ENCODE measurements at places on chromosomes 13 and 19. TPM values are rescaled to one million over a fixed set of nuclear protein-coding genes. Genes with fewer than 3 reads are reported as not detected.
A peak's percentile ranks its signal among the peaks of the same experiment; 100 is the strongest.

DNA sequence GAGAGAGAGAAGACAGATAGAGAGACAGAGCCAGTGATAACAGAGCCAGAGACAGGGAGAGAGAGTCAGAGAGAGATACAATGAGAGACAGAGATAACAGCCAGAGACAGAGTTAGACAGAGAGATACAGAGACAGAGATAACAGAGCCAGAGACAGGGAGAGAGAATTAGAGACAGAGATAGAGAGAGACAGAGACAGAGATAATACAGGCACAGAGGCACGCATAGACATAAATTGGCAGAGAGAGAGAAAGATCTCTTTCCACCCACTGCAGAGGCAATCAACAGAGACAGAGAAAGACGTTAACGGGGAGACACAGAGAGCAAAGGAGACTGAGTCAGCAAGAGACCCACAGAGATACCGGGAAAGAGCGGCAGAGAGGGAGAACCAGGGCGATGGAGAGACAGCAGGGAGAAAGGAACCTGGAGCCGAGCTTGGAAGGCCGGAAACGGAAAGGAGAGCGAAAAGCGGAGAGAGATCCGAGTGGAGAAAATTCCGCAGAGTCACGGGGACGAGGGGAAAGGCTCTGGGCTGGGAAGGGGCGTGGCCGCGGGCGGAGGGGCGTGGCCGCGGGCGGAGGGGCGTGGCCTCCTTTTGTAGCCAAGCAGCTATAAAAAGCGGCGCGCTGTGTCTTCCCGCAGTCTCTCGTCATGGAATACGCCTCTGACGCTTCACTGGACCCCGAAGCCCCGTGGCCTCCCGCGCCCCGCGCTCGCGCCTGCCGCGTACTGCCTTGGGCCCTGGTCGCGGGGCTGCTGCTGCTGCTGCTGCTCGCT, at the start of gene TNFSF9:
TSS of gene TNFSF9 (plus strand) at position 641 of the 777 bp plus-strand sequence. CDS start at position 652, 11 bp downstream.
- DNase-seq = peak; percentile 81

- DNase-seq = no peak
These were observed 9.8 kb downstream of the ZNF333 start for GRCh38 chr19:14699641-14700040.

DNA sequence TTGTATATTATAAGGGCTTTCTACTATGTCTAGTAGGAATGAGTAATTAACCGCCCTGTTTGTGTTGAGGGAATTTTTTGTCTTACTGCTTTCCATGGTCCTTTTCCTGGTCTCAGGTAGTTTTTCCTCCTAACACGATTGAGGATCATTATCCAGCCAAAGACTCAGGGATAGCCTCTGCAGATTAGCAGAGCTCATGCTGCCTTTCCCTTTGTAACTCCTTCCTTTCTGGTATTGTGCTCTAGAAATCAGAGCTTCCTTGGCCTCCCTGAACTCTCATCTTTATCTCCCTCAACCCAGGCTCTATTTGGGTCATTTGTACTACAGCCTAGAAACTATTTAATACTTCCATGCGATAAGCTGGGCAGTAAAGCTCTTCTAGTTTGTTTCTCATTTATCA, 142.1 kb downstream of the PDS5B start:
- DNase-seq = no peak

DNA sequence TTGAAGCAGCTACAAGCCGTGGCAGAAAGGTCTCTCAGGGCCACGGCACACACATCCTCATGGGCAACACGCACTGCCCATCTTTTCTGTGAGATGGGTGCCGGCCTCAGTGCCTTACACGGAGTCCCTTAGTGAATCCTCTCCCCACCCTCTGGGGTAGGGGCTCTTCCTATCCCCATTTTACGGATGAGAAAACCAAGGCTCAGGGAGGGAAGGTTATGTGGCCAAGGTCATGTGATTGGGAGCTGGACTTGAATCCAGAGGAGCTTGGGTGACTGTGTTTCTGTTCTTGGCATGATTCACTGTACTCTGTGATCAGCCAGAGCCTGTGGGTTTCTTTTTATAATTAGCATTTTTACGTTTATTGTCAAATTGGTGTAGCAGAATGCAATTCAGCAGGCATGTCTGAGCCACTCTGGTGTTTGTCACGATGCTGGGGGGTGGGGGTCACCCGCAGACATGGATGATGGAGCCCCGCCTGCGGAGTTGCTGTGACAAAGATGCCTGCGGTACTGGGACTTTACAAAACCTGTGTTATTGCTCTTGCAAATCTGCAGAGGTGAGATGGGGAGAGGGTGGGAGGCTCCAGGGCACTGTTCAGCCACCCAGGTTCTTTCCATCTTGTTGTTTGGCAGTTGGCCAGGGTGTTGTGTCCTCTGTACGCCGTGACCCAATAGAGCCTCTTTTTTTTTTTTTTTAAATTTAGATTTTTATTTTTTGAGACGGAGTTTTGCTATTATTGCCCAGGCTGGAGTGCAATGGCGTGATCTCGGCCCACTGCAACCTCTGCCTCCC, 4.5 kb downstream of the SCN1B start:
- DNase-seq = no peak

DNA sequence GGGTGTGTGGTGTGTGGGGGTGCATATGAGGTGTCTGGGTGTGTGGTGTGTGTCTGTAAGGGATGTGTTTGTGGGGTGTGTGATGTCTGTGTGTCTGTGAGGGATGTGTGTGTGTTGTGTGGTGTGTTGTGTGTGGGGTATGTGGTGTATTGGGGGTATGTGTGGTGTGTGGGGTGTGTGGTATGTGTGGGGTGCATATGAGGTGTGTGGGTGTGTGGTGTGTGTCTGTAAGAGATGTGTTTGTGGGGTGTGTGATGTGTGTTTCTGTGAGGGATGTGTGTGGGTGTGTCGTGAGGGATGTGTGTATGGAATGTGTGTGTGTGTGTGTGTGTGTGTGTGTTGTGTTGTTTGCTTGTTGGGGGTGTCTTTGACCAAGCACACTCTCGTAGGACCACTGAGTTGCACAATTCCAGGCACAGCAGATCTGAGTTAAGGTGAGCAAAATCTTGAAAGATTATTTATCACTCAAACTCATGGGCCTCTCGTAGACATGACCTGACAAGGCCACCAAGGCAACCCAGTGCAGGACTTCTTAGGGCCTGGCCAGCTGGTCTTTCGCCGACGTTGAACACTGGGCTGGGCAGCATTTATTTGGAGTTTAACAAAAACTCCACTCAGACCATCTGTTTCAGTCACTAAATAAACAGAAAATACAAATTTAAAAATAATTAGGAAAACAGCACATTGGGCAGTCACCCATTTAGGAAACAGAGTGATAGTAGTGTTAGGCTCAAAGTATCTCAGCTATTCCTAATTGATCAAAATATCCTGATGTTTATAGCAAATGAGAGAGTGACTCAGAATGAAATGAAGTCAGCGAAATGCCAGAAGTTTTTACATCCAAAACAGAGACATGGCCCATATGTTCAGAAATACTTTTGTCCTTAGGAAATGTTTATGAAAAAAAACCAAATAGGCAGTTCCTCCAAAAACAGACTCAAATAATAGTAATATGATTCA, 301.1 kb downstream of the FGF9 start:
- DNase-seq = no peak

DNA sequence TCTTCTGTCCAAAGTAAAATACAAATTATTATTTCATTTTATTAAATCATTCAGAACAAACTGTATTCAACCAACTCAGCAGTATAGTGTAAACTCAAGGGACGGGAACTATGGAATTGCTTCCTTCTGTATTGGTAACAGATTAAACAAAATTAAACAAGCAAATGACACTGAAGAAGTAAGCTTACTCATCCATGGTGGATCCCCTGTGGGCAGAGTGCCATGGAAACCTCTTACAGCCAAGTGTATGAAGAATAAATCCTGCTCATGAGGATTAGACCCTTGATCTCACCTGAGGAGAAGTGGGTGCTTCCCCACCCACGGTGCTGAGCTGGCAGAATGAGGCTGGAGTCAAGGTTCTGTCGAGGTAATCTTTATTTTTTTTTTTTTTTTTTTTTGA, 18.0 kb upstream of the RFXAP start:
- no peak for DNase-seq

GRCh38 chr13:98687319-98687718, 65.2 kb downstream of the SLC15A1 start:
- no peak for DNase-seq

GRCh38 chr13:90995614-90996013, 351.9 kb upstream of the MIR17HG start:
- DNase-seq = no peak

TMEM59L gene
- total RNA-seq = not detected

DAZAP1 gene
- total RNA-seq = 48.1 TPM

EHD2 gene
- 6.3 TPM for total RNA-seq
